ENCODE measurements at places on chromosomes 2 and 18.

- no peak for DNase-seq
Observed at GRCh38 chr2:205698286-205699268, 16.3 kb downstream of the NRP2 start.

GRCh38 chr2:135742325-135742757 is 686 bp downstream of the UBXN4 start:
- no peak for DNase-seq

GRCh38 chr2:196230061-196230854 is 58.9 kb upstream of the STK17B start:
- DNase-seq, result no peak

- no peak for DNase-seq
Observed at GRCh38 chr18:58076052-58076451, 32.0 kb downstream of the NEDD4L start.

DNA sequence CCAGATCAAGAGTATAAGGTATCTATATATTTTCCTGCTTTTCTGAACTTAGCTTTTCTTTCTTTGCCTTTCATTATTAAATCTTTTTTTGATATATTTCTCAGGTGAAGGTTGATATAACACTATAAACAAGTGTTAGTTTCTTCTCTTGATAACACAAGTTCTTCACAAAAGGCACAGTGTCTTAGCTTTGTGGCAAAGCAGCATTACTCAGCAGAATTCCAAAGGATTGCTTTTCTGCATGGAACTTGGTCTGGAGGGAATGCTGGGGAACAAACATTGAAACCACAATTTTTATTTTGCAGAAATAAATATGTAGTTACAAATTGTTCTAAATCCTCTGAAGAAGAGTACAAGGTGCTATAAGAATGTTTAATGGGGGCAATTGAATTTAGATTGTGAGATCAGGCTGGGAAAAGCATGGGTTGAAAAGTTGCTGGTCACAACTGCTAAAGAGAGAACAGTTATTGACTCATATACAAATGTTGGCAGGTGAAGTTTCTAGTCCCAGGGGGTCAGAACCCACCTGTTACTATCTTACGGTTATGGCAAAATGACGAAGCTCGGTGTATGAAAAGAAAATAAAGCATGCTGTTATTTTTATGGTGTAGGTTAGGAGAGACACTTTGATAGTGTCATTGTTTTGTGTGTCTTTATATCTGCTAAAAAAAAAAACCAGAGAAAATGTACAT is 68.2 kb downstream of the UBR3 start:
- no peak for DNase-seq

DNA sequence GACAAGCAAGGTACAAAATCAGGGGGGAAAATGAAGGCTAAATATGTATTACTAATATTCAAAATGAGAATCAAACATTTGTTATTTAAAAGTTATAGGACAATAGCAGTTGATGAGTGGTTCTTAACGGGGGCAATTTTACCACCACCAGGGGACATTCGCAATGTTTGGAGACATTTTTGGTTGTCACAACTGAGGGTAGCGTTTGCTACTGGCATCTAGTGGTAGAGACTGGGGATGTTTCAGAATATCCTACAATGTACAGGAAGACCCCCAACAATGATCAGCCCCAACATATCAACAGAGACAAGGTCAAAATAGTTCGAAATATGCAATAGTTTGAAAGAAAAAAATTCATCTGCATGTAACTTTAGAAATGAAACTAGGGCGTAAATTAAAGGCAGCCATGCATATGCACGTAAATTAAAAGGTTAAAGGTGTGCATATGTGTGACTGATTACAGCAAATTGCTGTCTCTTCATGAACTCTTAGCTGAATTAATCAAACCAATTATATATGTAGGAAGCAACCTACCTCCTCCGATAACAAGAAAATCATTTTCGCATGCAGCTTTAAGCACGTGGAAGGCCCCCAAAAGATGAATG is 61.2 kb upstream of the CUL3 start:
- no peak for DNase-seq

DNA sequence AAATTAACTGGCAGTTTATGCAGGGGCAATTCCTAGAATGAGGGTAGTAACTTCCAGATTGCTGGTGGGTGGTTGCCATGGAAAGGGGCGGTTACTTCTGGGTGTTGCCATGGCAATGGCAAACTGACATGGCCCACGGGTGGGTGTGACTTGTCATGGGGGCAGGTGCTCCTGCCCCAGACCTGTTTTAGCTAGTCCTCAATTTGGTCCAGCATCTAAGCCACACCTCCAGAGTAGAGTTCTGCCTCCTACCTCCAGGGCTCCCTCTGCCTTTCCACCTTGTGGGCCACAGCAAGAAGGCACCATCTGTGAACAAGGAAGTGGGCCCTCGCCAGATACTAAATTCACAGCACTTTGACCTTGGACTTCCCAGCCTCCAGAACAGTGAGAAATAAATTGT is 148.7 kb downstream of the TFCP2L1 start:
- DNase-seq, result no peak

- no peak for DNase-seq
Observed at GRCh38 chr18:24060644-24061043, 46.1 kb downstream of the TTC39C start.

GRCh38 chr2:180980943-180981911 is 822 bp downstream of the UBE2E3 start:
- no peak for DNase-seq

DNA sequence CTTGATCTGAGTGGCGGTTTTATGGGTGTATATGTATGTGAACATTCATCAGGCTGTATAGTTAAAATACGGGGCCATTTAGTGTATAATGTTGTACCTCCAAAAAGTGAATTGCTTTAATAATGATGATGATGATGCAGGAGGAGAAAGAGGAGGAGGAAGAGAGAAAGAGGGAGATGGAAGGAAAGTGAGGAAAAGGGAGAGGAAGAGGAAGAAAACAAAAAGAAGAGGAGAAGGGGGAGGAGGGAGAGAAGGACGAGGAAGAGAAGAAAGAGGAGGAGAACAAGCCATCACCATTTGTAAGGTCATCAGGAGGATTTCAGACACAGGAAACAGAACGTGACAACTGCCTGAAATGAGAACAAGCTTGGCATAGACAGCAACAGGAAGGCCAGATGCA is 168.4 kb upstream of the NCKAP5 start:
- DNase-seq, result no peak

GRCh38 chr2:184371641-184372040 is 226.7 kb upstream of the ZNF804A start:
- no peak for DNase-seq

DNA sequence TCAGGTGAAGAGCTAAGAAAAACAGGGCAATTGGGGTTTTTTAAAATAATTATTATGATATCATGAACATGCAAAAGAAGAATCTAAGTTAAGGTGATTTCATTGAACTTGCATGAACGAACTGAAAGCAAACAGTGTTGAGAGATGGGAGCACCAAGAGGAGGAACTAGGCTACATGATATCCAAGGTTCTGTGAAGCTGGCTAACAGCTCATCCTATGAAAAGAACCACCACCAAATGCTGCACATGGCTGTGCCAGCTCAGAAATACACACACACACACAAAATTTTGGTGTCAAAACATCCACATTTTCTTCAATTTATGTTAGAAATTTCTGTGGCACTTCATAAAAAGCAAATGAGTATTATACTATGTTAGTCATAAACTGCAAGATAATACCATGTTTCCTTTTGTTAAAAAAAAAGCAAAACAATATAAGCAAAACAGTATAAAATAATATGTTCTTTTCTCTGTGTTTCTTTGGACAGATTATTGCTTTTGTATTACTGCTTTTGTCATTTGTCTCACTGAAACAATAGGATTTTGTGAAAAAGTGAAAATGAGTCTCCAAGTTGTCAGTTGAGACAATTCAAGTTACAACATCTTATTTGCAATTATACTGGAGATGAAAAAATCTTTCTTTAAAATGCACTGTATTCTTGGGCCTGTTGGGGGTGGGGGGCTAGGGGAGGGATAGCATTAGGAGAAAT is 12.6 kb upstream of the TTC32 start:
- no peak for DNase-seq

DNA sequence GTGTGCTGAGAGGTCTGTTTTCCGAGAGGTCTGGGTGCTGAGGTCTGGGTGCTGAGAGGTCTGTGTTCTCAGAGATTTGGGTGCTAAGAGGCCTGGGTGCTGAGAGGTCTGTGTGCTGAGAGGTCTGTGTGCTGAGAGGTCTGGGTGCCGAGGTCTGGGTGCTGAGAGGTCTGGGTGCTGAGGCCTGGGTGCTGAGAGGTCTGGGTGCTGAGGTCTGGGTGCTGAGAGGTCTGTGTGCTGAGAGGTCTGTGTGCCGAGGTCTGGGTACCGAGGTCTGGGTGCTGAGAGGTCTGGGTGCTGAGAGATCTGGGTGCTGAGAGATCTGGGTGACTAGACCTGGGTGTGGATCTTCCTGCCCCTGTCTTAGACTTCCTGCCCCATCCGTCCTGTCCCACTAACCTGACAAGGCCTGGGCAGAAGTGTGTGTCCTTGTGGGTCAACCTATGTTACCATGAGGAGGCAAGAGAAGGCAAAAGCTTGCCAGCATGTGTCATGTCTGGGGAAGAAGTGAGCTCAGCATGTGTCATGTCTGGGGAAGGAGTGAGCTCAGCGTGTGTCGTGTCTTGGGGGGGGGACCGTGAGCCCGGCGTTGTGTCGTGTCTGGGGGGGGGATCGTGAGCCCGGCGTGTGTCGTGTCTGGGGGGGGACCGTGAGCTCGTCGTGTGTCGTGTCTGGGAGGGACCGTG is 69.3 kb downstream of the KCNG2 start:
- DNase-seq, result no peak

DNA sequence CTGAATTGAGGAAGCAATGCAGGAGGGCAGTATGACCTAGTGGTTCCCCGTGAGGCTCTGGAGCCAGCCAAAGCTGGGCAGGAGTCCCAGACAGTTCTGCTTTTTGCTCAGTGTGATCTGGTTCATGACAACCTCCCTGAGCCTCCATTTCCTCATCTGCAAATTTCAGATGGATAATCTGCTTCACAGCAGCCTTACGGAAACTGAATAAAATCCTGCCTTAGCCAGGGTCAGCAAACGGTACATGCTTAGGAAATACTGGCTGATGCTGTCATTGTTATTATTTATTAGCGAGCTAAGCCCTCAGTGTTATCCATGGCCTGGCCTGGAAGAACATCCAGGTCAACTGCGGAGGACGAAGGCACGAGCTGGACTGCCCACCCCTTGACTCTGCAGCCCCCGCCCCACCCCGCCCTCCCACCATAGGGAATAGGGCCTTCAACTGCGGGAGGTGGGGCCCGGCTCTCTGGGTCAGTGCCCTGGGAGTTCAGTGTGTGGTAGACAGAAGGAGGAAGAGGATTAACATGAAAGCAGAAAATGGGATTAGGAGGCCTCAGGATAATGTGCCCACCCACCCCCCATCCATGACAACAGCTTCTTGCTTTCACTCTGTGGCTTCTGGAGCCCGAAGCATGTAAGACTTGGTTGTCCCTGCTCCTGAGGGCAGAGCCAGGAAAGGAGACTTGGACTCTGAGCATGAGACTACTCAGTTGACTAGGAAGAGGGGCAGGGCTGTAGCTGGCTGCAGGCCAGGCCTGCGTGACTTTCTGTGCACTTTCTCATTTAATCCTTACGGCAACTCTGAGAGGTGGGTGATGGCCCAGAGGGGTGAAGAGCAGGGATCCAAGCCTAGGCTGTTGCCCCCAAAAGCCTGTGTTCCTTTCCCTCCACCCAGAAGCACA is 13.1 kb downstream of the PKDCC start:
- peak; percentile 84 for DNase-seq

GRCh38 chr18:34385311-34385710 is 160.6 kb upstream of the NOL4 start:
- DNase-seq, result no peak

DNA sequence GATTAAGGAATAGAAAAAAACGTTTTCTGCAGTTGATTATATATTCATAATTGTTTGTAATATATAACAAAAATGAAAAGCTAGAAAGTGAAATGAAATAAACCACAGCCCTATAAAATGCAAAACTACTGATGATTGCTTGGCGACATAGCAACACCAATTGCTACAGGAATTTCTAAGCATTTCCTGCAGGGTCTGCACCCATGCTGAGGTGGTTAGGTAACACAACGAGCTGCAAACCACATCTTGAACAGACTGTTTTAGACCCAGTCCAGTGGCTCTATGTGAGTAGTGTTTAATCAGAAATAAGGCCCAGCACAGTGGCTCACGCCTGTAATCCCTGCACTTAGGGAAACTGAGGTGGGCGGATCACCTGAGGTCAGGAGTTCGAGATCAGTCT is 17.2 kb upstream of the UGT1A9 start:
- DNase-seq, result no peak

GRCh38 chr2:95372845-95373244 is 29.7 kb upstream of the FAHD2A start:
- DNase-seq, result no peak

- DNase-seq, result no peak
Observed at GRCh38 chr2:237309011-237309410, 105.0 kb downstream of the COL6A3 start.

DNA sequence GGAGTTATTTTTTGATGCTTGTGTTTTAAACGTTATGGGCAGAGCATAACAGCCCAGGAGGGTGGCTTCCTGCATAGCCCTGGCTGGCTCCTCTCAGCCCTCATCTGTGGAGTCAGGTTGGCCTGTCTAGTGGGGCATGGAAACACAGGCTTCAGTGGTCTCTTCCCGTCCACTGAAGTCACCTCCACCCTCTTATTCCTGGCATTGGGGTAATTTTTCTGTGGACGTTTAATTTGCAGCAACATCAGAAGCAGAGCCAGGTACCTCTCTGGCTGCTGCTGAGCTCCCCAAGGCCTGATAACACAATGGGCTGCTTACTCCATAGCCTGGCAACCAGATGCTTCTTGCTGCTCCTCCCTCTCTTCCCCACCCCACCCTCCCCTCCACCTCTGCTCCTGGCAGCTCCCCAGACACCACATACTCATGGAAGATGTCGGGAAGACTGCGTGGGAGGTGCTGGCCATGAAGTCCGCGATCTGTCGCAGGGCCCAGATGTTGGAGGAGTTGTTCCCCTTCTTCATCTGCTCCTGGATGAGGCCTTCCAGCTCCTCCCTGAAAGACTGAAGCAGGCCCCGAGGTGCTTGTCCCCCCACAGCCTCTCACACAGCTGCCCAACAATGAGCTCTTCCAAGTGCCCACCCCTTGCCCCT is 64.0 kb downstream of the ADD2 start:
- DNase-seq, result no peak

GRCh38 chr2:136065384-136065783 is 52.6 kb downstream of the CXCR4 start:
- no peak for DNase-seq

DNA sequence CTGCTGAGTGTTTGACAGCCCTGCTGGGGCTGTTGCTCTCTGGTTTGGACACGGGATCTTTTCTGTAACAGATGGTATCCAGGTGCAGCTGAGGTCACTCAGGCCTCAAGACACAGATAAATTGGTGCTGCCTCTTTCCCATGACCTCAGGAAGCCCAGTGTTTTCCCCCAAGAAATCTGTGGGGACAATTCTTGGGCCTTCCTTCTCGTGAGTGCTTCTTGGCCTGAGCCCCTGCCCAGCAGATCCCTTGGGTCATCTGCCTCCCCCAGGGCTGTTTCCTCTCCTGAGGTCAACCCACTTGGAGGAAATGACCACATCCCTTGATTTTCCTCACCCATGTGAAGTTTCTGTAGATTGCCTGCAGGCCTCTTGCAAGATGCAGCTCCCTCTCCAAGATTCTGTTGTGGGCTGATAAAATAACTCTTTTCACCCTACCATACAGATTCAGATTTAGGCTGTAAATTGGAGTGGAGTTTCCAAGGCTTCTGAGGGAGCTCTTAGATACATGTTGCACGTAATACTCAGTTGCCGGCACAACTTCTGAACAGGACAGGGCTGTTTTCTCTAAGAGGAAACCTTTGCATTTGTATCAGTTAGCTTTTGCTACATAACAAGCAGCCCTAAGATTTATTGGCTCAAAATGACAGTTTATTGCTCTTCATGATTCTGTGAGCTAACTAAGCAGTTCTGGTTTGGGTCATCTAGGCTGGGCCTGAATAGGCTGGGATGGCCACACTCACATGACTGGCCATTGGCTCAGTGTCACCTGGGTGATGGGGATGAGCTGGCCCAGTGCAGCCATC is 13.1 kb downstream of the ZAP70 start:
- no peak for DNase-seq
